ENCODE measurements at places on chromosomes 2 and 18.

- peak; percentile 76 for DNase-seq
Measured at GRCh38 chr2:207123335-207123744, 42.4 kb downstream of the KLF7 start.

- DNase-seq = peak; percentile 39
Measured at GRCh38 chr2:9950521-9951271, 797 bp upstream of the GRHL1 start.

DNA sequence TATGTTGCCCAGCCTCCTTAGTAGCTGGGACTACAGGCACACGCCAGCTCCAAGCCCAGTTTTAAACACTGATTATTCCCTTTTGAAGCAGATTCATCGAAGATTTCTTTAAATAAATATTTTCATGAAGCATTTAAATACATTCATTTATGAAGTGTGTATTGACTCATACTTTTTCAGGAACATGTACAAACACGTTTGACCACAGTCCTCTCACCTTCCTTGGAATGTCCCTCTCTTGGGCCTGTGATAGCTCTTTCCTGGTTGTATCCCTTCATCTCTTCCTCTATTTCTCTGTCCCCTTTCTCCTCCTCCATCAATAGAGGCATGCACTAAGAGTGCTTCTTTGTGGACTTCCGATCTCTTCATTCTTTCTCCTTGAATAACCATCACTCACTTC lies 2.5 kb downstream of the PSTPIP2 start:
- DNase-seq = no peak

DNA sequence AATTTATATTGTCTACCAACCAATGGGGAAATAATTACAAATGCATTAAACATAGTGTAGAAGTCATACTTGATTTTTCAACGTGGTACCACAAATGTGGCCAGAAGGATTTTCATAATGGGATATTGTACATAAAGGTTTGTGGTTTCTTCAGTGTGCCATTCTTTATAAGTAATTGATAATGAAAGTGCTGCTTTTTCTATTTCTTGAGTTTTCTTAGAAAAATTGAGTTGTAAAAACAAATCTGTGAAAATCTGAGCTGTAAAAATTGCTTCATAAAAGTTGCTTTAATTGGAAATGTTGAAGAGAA lies 103.6 kb downstream of the KYNU start:
- DNase-seq = no peak

GRCh38 chr18:11154368-11154989 lies 5.1 kb upstream of the PIEZO2 start:
- no peak for DNase-seq

GRCh38 chr18:48963586-48964470 lies 13.1 kb upstream of the SMAD7 start:
- DNase-seq = no peak

DNA sequence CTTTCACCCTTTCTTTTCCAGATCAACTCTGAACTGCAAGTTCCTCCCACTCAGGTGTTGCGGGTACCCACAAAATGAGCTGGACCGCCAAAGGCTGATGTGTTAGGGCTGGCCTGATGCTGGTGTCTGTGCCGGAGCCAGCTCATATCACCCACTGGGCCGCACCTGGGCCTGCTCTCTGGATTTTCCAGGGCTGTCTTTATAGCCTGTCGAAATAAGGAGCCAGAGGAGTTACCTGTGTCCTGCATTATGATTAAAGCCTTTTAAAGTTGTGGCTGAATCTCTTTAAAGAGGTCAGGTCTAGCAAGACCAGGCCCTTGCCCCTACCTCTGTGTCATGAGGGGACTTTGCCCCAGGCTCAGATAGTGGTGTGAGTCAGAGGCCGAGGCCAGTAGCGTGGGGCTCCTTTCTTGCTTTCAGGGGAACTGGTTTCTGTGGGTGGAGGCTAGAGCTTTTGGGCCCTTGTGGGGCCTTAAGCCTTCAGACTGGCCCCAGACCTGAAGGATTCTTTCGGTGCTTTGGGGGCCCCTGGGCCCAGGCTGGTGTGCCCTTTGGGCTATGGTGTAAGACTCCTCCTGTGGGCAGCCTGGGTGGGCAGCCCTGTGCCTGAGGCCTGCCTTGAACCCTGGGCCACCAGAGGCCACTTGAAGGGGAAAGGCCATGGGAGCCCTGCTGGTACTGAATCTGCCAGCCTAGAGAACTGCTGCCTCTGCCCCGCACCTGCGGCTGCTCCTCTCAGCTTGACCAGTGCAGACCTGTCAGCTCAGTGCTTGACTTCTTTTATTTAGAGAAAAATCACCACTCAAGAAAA lies 21.3 kb downstream of the OTOF start:
- DNase-seq = no peak

DNA sequence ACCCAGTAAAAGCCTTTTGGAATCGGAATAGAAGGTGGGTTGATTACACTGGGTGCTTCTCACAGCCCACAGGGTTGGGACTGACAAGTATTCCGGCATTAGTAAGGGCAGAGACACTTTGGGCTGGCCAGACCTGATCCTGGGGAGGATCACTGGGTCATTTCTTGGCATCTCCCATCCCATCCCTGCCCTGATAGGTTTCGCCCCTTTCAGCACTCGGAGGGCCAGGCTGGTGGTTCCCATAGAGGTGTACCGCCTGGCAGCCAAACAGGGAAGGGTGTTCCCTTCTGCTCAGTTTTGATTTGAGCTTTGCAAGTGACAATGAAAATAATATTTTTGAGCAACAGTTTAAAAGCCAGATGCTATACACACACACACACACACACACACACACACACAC lies 37.3 kb downstream of the CYP1B1 start:
- no peak for DNase-seq

- no peak for DNase-seq
Measured at GRCh38 chr2:21372654-21373053, 248.9 kb downstream of the TDRD15 start.

- no peak for DNase-seq
Measured at GRCh38 chr2:9824956-9825720, 18.1 kb upstream of the TAF1B start.

- DNase-seq = no peak
Measured at GRCh38 chr2:143051465-143051864, 77.8 kb upstream of the ARHGAP15 start.

DNA sequence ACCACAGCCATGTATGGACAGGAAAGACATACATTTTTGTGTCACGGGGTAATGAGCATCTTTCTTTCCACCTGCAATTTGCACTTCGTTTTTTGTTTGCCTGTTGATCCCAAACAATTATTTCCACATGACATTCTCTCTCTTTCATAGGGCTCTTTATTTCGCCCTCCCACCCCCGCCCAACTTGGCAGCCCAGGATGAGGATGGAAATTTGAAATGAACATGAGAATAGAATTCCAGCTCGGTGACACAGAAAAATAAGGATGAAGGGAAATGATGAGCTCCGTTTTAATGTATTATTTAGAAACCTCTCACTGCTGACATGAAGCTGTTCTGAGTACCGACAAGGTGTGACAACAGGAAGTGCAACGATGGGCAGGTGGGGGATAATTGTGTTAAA lies 443.3 kb downstream of the SOCS6 start:
- no peak for DNase-seq
